ENCODE measurements at places on chromosomes 4 and X.

GRCh38 chrX:5586726-5587125 is 641.9 kb downstream of the NLGN4X start:
- DNase-seq = no peak

GRCh38 chr4:648579-649292 is 23.4 kb downstream of the PDE6B start:
- DNase-seq = no peak

DNA sequence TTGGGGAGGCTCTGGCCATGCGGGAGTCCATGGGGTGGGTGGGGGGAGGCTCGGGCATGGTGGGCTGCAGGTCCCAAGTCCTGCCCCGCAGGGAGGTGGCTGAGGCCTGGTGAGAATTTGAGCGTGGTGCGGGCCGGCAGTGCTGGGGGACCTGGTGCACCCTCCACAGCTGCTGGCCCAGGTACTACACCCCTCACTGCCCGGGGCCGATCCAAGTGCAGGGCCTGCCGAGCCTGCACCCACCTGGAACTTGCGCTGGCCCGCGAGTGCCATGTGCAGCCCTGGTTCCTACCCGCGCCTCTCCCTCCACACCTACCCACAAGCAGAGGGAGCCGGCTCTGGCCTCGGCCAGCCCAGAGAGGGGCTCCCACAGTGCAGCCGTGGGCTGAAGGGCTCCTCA is 5.7 kb upstream of the SPANXN2 start:
- no peak for DNase-seq

GRCh38 chrX:68440940-68441339 is 7.6 kb upstream of the OPHN1 start:
- no peak for DNase-seq

DNA sequence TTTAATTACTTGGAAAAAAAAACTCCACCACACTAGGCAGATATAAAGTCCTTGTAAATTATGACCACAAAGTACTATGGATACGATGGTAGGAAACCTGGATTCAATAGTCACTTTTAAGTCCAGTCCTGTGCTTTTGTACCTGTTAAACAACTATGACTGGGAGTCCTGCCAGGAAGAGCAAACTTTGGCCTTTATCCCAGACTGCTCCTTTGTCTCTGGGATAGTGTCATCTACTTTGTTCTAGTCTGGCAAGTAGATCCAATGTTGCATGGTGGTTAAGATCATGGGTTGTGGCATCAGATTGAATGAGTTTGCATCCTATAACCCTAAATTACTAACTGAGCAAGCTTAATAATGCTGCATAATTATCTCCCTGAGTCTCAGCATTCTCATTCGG is 175.3 kb upstream of the FGF13 start:
- no peak for DNase-seq

- DNase-seq = no peak
These were observed 200.6 kb downstream of the BCOR start for GRCh38 chrX:39896951-39897740.

- DNase-seq = no peak
These were observed 160.0 kb upstream of the ARX start for GRCh38 chrX:25175743-25176142.

GRCh38 chr4:47213106-47213505 is 181.7 kb downstream of the GABRB1 start:
- DNase-seq = no peak

DNA sequence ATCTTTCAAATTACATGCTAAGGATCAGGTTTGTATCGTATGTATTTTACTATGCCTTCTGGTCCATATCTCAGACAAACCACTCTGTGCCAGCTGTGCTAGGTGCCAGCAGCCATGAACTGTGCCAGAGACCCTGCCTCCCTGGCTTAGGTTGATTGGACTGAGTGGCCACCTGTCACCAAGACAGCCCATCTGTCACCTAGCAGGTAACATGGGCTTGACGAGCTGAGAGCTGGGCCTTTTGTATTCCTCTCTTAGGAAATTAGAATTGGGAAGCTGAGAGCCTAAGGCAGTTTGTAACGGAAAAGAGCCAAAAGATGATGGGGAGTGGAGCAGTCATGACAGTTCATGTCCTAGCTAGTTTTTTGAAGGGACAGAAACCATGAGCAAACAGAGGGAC is 42.5 kb downstream of the TMEM164 start:
- no peak for DNase-seq

DNA sequence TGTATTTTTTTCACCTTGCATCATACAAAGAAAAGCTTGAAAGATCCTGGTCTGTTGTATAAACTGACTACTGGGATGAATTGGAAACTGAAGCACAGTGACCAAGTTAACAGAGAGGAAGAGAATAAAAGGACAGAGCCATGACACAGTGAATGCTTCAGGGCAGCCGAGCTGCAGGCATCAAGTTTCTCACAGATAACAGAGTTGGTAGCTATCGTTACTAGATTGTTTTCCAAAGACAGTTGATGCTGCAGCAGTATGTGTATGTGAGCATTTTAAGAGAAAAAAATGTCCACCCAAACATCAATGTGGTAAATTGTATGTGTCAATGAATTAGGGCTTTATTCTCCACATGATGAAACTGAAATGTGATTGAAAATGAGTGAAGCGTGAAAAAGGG is 1032.7 kb downstream of the ADGRL3 start:
- no peak for DNase-seq

GRCh38 chr4:74152836-74153235 is 5.1 kb upstream of the MTHFD2L start:
- no peak for DNase-seq

GRCh38 chrX:118178450-118178849 is 61.8 kb upstream of the KLHL13 start:
- DNase-seq = no peak

DNA sequence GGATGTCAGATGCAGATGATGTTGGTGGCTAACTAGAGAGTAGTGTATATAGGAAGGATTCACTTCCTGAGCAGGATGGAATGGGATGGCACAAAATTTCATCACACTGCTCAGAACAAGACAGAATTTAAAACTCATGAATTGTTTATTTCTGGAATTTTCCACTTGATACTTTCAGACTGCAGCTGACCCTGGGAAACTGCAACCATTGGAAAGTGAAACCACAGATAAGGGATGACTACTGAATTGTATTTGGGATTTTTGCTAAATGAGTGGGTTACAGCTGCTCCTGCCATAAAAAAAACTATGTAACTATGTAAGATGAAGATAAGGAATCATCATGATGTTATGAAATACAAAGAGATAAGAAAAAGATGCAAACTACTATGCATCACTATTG is 51.4 kb downstream of the NPY5R start:
- DNase-seq = no peak

GRCh38 chr4:2413821-2414610 is 4.4 kb downstream of the ZFYVE28 start:
- DNase-seq = no peak

- no peak for DNase-seq
These were observed 638.9 kb downstream of the MID1IP1 start for GRCh38 chrX:39439906-39440798.

GRCh38 chrX:118973389-118974087 is 880 bp upstream of the LONRF3 start:
- no peak for DNase-seq

DNA sequence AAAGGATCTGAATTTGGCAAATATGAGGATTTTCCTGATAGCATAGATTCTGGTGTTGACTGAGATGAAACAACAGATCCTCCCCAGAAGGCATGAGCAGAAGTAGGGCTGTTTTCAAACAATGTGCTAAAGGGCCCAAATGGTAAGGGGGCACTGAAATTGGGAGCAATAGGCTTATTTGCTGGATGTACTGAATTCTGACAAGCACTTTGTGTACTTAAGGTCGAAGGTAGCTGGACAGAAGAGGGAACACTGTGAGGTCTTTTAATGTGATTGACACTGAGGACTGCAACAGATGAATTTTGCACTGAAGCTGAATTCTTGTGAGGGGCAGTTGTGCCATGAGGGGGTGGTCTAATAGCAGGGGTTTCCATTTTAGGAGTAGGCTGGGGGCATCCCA is 21.2 kb upstream of the COX18 start:
- no peak for DNase-seq

Measured in D721Med (cell line).